ENCODE measurements at places on chromosomes 7 and 10.

DNA sequence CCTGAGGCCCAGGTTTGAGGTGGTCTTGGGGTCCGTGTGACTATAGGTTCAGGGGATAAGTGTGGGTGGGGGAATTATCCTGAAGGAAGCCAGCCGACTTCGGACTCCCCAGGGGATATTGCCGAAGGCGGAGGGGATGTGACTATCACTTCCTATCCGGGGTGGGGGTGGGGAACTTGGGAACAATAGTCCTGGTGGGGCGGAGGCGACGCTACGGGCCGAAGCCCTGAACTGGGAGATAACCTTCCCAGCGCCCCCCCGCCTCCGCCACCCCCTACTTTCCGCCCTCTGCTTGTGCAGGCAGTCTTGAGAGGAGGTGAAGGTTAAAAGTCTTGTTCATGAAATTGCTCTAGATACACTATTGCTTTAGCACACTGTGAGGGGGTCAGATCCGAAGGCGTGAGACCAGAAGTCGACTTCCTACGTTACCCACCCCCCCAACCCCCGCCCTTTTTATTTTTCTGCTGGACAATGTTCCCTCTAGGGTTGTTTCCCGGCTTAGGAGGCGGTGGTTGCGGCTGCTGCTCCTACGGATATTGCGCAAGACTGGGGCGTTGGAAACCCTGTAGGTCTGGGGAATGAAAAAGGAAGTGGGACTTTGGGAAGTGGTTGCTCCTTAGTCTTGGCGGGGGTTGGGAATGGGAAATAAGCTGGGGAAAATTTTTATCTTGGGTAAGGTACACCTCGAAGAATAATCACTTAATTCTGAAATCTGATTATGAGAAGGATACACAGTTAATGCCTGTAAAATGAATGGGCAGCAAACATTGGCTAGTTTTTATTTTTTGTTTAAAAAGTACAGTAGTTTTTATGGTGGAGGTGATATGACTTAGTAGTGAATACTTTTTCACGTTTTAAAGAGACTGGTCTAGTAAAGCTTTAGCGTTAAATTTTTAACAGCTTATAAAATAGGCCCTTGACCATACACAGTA, 1.5 kb downstream of the PTPN12 start:
- DNase-seq, result peak; percentile 91

DNA sequence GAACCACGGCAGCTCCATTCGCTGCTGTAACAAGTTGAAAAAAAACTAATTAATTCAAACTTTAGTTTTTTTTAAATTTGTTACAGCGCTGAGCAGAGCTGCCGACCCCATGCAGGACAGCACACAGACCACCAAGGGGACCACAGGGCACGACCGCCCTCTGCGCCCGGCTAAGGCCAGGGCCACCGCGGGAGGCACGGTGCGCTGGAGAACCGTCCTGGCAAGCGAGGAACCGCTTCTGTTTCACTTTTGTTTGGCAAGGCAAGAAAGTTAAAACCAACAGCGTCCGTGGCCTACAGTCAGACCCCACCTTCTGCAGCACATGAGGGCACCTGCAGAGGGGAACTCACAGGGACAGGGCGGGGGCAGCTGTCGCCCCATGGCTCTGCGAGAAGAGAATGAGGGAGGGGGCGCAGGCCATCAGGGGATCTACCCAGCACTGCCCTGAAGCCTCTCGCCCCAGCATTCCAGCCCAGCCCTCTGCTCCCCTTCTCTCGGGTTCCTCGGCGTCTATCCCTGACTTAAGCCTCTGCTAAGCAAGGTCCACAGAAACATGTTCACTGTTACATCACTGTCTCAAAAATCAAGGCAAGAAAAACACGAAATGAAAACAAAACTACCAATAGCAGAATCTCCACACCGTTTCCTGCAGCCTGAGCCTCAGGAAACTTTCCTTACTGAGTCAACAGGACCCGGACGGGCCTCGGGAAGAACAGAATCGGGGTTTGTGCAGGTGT, 204.4 kb downstream of the DIP2C start:
- DNase-seq, result no peak

GRCh38 chr7:95126053-95126709, 198.2 kb downstream of the PON1 start:
- no peak for DNase-seq

- DNase-seq, result no peak
Measured at GRCh38 chr7:120131096-120131839, 141.7 kb upstream of the KCND2 start.

DNA sequence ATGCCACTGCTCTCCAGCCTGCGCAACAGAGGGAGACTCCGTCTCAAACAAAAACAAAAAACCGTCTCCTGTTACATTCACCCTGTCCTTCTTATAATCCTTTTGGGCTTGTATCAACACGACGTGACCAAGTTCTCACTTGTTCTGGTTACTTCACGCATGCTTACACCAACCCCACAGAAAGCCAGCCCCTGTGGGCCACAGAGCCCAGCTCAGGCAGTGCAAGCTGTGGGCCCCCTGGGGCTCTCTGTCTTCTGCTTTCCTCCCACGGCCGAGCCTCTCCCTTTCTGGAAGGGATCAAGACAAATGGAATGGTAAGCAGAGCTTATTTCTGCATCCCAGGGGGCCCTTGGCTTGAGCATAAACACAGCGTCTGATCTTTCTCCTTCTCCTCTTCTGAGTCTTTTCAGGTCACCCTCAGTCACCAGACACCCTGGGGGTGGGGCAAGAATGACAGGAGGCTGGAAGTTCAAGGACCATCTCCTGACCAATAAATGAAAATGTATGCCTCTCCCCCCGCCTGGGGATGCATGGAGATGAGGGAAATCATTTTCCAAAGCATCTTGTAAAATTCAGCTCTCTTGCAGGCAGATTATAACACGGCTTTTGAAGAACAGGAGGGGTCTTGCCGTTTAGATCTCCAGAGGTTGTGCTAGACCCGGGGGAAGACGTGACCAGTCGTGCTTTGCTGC, 19.0 kb upstream of the TRIM56 start:
- peak; percentile 23 for DNase-seq

- DNase-seq, result no peak
Measured at GRCh38 chr7:19958309-19958896, 185.0 kb upstream of the TMEM196 start.

- DNase-seq, result no peak
Measured at GRCh38 chr7:56062382-56062781, 1.7 kb upstream of the SUMF2 start.

DNA sequence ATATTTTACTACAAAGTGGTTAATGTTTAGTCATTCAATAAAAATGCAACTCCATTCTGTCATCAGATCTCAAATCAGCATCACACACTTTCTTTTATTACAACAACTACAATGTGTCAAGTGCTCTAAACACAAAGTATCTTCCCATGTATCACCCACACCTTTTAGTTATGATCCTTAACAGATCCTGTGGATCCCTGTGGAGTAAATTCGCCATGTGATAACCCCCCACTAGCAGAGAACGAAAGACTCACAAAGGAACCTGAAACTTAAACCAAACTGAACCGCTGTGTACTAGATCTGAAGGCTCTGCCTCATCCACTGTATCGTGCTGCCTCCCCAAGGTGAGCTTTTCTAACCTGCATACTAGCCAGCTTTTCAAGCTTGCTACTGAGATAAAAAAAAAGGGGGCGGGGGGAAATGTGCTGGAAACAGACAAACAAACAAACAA, 1.7 kb downstream of the DPY19L1 start:
- peak; percentile 60 for DNase-seq

DNA sequence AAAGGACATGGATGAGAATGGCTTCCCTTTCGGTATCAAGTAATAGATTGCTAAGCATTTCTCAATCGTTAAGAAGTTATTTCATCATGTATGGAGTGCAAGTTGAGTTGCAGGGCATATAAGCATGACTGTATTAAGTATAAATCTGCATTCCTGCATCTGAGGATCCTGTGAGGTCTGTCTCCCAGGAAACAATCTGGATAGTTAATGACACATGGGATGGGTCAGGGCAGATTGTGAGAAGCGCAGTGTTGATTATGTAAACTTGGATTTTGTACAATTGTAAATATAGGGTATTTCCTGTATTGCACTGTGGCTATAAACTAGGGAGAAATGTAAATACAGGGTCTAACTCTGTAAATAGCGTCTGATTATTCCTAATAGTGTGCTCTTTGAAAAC, 102.6 kb downstream of the PLXDC2 start:
- no peak for DNase-seq

DNA sequence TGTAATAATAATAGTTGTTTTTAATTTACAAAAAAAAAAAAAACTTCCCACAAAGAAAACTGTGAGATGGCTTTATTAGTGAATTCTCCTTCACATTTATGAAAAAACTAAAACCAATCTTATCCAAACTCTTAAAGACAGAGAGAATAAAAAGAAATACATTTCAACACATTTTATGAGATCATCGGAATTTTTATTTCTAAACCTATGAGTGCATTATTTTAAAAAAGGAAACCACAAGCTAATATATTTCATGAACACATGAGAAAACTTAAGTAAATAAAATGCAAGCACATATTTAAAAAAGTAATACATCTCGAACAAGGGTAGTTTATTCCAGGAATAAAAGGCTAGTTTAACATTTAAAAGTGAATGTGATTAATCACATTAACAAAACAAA, 31.5 kb downstream of the C7orf25 start:
- no peak for DNase-seq

GRCh38 chr7:96636342-96636860, 73.2 kb downstream of the SEM1 start:
- DNase-seq, result no peak

DNA sequence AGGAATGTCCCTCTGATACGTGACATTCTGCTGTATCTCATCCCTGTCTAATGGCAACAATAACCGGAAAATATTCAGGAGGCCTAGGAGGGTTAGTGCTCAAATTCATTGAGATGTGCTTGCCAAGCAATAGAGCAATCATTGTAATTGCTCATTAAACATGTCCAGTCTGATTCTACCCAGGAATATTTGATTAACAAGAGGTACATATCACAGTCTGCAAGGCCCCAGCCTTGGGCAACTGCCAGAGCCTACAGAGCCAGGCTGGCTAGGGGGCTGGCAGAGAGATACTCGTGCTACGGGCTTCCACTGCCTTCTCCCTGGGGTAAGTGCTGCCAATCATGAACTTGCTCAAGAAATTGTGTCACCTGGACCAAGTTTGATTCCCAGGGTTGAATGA, 99.1 kb downstream of the ALOX5 start:
- DNase-seq, result no peak

- no peak for DNase-seq
Measured at GRCh38 chr10:24947304-24948097, 4.9 kb downstream of the PRTFDC1 start.

DNA sequence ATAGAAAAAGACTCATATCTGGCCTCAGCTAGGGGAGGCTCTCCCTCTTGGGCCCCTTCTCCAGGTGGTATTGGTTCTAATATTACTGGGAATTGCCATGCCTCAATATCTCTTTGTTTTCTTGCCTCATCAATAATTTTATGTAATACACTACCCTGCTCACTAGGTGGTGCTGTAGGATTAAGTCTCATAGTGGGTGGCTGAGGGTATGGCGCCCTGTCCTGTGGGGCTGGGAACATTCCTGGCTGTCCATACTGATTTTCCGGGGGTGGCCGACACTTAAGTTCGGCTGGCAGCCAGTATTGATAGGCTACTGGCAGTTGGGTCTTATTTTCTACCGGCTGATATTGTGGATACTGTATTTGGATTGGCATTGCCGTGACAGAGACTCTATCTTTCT, 9.0 kb upstream of the TAS2R3 start:
- DNase-seq, result peak; percentile 86

GRCh38 chr10:107924458-107924857, 760.0 kb upstream of the SORCS1 start:
- no peak for DNase-seq

- DNase-seq, result no peak
Measured at GRCh38 chr7:2734751-2735571, 47.0 kb downstream of the AMZ1 start.

GRCh38 chr10:11161096-11161495, 143.4 kb downstream of the CELF2 start:
- DNase-seq, result no peak

- no peak for DNase-seq
Measured at GRCh38 chr10:18949391-18949790, 99.2 kb upstream of the MALRD1 start.

- peak; percentile 33 for DNase-seq
Measured at GRCh38 chr7:78769481-78770101, 683.9 kb downstream of the MAGI2 start.

Measured in GM23338 (cell line).